Cardiac muscle cell (in vitro differentiated cells and primary cell): ENCODE measurements at places on chromosomes 2 and 18. TPM values are rescaled to one million over a fixed set of nuclear protein-coding genes. Genes with fewer than 3 reads are reported as not detected.

Gene TDRD15
- total RNA-seq = not detected in 2 replicates

DNA sequence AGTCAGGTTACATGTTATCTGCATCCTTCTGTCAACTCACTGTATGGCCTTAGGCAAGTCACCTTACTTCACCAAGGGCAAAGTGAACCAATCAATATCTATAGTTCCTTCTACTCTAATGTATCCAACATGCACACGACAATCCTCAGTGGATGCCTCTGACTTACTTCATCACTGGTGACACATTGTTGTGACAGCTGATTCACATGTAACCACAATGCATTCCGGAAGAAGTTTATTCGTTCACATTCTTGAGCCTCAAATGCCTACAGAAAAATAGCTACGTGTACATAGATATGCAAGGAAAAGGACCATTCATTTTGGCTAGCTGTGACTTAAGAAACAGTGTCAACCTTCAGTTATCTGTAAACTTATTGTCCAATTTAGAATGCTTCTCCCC, 26.3 kb upstream of the EPG5 start:
- peak; percentile 57 for DNase-seq

Gene DARS1
- 136 and 138 TPM in 2 replicates for total RNA-seq

DNA sequence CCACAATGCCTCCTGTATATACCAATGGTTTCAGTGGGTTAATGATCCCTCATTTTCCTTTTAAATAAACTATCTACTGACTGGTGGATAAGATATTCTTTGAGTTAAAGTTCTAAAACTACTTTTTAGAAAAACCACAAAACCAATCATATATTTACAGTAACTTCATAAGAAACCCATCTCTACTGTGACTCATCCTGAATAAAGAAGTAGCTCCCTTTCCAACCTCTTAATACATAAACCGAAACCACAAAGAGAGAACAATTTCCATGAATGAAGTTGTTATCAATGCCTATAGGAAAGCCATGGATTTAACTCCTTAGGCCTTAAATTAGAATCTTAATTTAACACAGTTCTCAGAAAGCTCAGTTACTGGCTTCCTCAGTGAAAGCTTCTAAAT, 227.0 kb upstream of the SMAD7 start:
- DNase-seq = peak; percentile 52

DNA sequence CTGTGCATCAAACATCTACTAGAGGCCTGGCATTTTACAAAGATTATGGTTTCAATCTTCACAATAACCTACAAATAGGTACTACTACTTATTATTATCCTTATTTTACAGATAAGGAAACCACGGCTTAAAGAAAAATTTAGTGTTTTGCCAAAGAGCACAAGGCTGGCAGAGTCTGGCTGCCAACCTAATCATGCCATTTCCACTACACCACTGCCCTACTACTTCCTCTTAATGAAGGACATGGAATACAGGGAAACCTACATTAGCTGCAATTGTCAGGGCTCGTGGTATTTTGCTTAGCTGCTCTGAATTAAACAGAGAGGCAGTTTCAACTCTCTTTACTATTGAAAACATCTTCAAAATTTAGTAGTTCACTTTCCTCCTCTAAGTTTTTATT, 5.9 kb downstream of the MBOAT2 start:
- no peak for DNase-seq

GRCh38 chr18:22176420-22177326, 7.3 kb downstream of the GATA6 start:
- peak; percentile 67 for DNase-seq

DNA sequence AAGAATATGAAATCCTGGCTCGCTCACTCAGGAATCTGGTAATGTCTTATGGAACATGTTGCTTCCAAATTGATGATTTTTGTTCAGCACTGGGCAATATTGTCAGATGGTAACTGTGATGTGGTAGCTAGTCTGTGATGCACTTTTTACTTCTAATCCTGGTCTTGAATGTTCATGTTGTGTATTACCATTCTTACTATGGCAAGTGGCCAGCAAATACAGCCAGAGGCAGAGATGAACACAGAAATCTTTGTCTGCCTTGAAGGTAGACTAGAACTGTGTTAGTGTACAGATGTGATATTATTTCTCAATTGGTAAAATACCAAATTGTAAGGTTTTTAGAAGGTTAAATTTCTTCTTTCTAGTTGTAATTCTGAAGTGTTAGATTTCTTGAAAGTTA, 83.3 kb downstream of the UBE2E3 start:
- no peak for DNase-seq

GRCh38 chr18:74742573-74743243, 145.0 kb downstream of the ZNF407 start:
- no peak for DNase-seq

DNA sequence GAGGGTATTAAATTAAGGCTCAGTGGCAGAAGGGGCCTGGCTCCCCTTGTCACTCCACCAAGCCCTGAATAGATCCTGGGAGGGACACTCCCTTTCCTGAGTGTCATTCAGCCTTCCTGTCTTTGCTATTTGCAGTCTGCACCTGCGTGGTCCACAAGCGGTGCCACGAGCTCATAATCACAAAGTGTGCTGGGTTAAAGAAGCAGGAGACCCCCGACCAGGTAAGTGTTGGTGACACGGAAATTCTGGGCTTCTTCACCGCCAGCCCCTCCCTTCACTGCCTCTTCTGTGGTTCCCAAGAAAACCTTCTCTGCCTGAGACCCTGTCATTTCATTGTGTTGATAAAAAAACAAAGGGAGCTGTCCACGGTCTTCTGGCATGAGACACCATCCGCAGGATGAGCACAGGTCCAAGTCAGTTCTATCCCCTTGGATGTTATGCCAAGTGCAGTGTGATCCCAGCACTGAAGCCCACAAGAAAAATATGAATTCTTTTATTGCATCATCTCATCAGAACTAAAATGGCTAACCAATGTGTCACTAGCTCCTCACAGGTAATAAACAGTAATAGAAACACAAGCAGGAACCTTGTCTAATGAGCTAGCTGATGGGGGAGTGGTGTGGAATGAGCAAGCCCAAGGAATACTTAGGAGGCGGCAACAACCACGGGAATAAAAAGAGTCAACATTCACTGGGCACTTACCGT, 316.9 kb upstream of the EPAS1 start:
- DNase-seq = no peak
